Islet precursor cell (in vitro differentiated cells): ENCODE measurements at places on chromosomes 2 and 18.

GRCh38 chr2:67792191-67792590 lies 270.6 kb downstream of the C1D start:
- no peak for DNase-seq

GRCh38 chr2:88190808-88191721 lies 20.9 kb downstream of the THNSL2 start:
- peak; percentile 85 for DNase-seq

GRCh38 chr2:28664120-28664842 lies 87.3 kb upstream of the PPP1CB start:
- peak; percentile 92 for DNase-seq

- no peak for DNase-seq
Observed at GRCh38 chr2:151556121-151556520, 146.4 kb downstream of the RIF1 start.

- no peak for DNase-seq
Observed at GRCh38 chr2:236162882-236163470, 5.2 kb downstream of the GBX2 start.

GRCh38 chr18:37571266-37571665 lies 5.7 kb upstream of the CELF4 start:
- no peak for DNase-seq

- DNase-seq = no peak
Observed at GRCh38 chr18:60861575-60861974, 471.7 kb upstream of the CDH20 start.

GRCh38 chr2:99656994-99657393 lies 167.2 kb upstream of the REV1 start:
- DNase-seq = no peak

- no peak for DNase-seq
Observed at GRCh38 chr18:5463390-5463789, 80.4 kb downstream of the EPB41L3 start.

DNA sequence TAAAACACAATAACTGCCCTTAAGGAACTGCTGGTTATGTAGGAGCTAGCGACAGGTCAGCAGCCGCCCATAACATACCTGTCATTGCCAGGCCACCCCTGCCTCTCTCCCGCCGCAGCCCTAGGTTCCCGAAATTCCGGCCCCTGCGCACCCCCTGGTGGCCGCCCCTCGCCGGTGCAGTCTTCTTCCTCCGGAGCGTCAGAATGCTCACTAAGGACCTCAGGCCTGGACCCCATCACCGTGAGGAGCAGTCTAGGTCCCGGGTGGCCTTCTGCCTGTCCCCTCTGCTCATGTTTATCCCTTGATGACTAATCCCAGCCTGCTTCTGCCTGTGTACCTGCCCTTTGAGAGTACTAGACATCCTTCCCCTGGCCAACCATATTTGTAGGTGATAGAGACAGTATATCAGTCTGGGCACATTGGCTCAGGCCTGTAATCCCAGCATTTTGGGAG lies 115.7 kb upstream of the SLC1A4 start:
- peak; percentile 94 for DNase-seq
